SHP77 treated with DMSO at 0.1 percent for 48 hours (cell line): ENCODE measurements at places on chromosomes 13 and 19.

DNA sequence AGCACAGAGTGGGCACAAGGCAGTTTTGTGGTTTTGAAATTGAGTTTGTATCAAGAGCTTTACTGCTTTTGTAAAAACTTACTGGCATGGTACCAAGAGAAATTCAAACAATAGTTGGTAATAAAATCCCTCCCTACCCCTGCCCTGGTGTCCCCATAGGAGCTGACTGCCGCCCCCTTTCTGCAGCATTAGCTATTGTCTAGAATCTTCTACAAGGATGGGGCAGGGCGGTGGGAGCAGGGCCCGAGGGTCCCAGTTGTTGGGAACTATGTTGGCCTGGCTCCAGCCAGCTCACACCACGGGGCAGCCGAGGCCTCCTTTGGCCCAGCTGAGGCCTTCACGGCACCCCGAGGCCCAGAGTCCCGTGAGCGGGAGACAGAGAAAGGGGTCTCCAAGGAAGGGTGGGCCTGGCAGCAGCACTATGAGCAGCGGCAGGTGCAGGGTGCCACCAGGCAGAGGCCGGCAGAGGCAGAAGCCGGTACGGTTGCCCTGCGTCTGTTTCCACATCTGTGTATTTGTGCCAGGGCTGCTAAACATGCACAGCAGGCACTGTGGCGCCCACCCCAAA is 57.9 kb downstream of the KDM4B start:
- DNase-seq: no peak

DNA sequence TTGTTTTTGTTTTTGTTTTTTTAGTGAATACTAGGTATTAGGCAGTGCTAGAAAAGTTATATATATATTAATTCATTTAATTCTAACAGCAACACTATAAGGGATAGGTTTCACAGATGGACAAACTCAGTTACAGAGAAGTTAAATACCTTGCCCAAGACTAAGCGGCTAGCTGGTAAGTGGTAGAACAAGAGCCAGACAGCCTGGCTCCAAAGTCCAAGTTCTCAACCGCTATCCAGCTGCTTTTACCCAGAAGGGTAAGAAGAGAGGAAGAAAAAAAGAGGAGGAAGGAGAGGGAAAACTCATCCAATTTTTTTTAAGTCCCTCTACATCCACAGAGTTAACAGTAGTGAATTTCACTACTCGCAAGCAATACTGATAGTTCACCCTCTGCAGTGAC is 217.0 kb downstream of the SPRY2 start:
- no peak for DNase-seq

DNA sequence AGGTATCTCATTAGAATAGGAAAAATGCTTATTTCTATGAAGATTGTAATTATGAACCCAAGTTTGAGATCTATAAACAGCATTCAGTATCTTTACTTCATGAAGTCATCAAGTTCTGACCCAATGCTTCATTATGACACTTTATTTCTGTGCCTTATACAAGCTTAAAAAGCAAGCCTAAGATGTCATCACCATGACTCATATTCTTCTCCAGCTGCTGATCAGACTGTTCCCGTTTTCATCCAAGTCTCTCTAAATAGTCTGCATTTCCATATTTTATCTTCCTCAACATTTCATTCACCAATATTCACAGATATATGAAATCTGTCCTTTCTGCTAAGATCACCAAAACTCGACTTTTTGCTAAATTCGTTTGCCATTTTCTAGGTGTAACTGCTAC is 1247.2 kb upstream of the PRR20A start:
- no peak for DNase-seq

DNA sequence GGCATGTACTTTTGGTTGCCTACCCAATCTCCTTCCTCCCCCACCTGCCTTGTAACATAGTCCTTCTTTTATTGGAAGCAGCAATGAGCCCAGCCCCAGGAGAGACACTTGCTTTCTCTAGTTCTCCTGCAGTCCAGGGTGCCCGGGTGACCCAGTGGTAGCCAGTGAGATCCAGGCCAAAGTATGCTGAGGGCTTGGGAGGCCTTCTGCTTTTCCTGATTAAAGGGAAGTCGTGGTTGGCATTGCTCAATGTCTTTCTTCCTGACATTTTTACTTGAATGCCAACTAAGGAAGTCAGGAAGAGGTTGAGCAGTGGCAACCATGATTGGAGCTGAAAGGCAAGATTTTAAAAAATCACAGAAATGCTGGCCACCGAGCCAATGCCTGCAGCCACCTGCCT is 25.7 kb downstream of the CNMD start:
- no peak for DNase-seq
